ENCODE measurements at places on chromosomes 12 and 14.

GRCh38 chr12:28425526-28425925 is 235.3 kb downstream of the CCDC91 start:
- no peak for DNase-seq

DNA sequence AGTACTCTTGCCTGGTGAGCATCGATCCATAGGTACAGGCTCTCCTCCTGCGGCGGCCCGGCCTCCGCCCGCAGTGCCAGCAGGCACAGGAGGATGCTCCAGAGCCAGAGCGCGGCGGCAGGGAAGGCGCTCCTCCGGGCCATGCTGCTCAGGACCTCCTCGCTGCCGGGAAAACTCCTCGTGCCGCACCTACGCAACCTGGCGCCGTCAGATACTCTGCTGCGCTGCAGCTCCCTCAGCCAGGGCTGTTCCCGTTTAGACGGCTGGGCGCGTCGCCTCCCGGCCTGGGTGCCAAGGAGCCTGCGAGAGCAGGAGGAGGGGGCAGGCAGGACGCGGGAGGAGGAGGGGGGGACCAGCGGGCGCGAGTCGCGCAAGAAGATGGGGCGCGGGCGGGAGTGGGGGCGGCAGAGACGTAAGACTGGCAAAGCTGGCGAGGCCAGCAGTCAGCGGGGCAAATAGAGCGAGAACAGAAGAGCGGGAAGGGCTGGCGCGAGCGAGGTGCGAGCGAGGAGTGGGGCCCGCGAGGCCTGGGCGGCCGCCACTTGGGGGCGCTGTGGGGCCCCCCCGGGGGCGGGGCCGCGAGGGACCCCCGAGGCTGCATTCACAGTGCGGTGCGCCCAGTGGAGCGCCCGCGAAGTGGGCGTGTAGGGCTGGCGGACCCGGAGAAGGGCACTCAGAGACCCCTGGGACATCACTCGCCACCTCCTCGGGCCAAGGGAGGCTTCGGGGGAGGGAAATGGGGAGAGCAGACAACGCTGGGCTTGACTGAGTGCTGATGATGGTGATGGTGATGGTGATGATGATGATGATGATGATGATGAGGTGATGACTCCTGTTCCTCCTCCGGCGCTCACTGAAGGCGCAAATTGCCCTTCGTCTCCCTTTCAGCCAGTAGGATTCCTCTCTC is at the start of gene WIF1:
Gene WIF1, minus strand, starts transcription at position 257 of the 907 bp plus-strand sequence. Its CDS starts 114 bp downstream, at position 143.
- no peak for DNase-seq

- no peak for DNase-seq
Observed at GRCh38 chr12:130316251-130316650, 21.4 kb upstream of the PIWIL1 start.

DNA sequence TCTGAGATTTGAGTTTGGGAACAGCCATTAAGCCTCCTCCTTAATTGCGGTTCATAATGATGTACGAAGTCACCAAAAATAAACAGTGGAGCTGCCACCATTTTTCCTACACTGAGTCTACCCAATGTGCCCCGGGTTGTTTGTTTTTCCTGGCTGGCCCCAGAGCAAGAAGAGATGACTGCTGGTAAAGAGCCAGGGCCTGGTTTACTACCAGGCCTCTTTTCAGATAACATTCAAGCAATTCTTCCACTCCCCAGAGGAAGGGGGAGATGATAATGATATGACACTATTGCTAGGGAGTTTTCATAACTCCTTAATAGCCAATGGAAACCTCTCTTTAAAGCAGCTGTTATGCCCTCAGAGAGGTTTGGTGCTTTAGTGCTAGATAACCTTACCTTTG is 42.3 kb downstream of the BRAP start:
- DNase-seq: no peak

GRCh38 chr12:87363497-87364084 is 665.6 kb downstream of the C12orf50 start:
- no peak for DNase-seq

DNA sequence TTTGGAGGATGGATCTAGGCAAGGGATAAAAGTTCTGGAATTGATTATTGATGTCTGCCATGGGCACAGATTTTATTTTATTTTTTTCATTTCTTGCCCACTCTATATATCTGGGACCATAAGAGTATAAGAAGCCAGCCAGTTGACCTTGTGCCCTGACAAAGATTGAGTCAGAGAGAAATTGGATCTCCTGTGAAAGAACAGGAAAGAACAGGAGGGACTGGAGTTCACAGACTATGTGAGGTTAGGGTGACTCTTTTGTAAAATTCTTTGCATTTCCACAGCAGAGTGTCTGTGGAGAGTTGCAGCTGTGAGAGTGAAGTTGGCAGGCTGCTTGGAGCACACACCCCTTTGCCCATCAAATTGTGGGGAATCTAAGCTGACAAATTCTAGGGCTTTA is 358.4 kb upstream of the TBX3 start:
- no peak for DNase-seq

DNA sequence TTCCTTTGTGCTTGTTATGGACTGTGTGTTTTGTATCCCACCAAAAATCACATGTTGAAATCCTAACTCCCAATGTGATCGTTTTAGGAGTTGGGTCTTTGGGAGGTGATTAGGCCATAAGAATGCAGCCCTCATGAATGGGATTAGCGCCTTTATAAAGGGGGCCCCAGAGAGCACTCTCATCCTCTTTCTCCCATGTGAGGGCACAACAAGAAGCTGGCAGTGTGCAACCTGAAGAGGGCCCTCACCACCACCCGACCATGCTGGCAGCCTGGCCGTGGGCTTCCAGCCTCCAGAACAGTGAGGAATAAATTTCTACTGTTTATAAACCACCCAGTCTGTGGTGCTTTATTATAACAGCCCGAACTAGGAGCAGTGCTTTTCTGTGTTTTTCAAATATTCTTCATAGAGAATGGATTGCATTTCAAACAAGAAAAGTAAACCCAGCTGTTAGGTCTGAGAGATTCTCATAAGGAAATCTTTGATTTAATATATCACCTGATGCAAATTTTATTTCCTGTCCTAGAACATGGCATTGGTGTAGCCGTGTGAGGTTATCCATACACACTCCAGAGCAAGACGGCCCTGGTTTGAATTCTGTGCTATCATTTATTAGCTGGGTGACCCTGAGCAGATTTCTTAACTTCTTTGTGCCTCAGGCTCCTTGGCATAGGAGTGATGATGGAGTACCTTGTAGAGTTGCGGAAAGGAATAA is 27.8 kb downstream of the HSPB8 start:
- no peak for DNase-seq

- DNase-seq: no peak
Observed at GRCh38 chr14:31592631-31593030, 31.4 kb downstream of the NUBPL start.

GRCh38 chr12:24922090-24922489 is 26.8 kb downstream of the BCAT1 start:
- no peak for DNase-seq

- DNase-seq: peak; percentile 63
Observed at GRCh38 chr12:107091989-107092641, 1.2 kb downstream of the CRY1 start.

DNA sequence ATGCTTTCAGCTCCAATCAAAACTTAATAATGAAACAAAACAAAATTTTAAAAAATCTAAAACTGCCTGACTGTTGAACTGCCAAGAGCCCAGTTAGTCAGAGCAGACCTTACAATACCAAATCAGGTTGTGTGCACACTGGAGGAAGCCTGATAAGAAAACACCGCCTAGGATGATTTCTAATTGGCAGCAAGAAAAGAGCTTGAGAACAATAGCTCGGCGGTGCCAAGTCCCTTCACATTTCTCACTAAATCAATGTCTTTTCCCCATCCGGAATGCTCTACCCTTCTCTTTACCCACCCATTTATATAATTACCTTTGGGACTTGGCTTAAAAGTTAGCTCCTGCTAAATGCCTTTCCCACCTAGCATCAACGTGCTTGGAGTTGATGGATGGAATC is 256.7 kb downstream of the C12orf75 start:
- DNase-seq: no peak

- no peak for DNase-seq
Observed at GRCh38 chr12:94962670-94963069, 40.8 kb downstream of the NDUFA12 start.

Data from GF-D8 (cell line).